Suprapubic skin (tissue), 4 donors: ENCODE measurements at places on chromosomes 5 and 9. TPM values are rescaled to one million over a fixed set of nuclear protein-coding genes. Genes with fewer than 3 reads are reported as not detected.

Gene ABO
- total RNA-seq, result 10.6 TPM

Gene NTNG2
- 0.80 TPM for total RNA-seq

Gene CTSL
- 36.8 TPM for total RNA-seq

Gene PTPRD
- total RNA-seq, result 3.3 TPM
